ENCODE measurements at places on chromosomes 7 and 10.

DNA sequence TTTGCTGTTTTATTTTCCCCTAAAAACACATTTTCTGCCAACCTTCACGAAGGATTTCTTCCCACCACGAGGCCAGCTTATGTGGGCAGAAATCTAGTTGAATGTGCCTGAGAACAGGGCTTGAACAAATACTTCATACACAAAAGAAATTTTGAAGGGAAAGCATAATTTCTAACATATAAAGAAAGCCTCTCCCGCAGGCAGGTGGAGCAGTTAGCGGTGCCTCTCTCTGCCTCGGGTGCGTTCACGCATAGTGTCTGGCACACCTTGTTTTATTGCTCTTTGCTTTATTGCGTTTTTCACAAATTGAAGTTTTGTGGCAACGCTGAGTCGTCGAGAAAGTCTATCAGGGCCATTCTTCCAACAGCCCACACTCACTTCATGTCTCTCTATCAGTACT, 7.0 kb upstream of the CSGALNACT2 start:
- DNase-seq: no peak

DNA sequence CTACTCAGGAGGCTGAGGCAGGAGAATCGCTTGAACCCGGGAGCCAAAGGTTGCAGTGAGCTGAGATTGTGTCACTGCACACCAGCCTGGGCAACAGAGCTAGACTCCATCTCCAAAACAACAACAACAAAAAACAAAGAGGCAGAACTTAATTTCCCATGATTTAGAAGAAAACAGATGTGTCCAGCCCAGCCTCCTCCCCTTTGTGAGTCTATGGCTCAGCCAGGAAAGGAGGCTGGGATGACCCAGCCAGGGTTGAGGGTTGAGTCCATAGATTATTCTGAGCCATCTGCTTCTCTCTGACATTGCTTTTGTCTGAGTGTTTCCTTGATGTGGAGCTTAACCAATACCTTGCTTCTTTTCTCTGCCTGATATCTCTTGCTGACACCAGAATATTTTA, 994.1 kb downstream of the TYW1 start:
- no peak for DNase-seq

DNA sequence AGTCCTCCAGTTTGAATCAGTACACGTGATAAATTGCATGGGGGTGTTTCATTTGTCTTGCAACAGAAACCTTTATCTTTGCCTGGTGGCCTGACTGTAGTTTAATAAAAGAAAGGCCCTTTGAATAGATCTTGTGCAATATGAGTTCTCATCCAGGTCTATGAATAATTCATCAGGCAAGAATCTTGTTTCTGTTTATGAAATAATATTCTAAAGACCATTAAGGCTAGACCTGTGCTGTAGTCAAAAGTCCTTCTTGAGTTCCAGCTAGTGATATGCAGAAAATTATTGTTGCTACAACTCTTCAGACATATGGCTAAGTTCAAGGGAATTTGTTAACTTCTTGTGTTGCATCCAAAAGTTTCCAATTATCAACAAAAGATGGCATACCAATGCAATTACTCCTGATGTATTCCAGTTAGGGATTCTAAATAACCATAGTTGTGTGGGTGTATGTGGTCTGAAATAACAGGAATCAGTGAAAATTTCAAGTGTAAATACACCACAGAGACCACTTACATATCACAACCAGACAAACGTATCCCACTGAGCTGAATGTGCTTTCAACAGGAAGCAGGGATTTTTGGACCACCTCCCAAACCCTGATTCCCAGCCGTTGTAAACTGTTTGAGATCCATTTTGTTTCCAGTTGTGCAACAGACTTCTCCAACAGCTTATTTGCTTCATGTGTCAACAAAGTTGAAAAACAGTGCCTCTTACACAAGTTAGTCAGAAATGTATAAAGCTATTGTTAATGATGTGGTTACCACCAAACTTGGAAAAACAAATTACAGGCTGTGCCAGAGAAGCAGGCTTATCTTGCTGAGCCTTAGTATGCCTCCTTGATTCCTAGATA, 54.7 kb upstream of the BICC1 start:
- no peak for DNase-seq

DNA sequence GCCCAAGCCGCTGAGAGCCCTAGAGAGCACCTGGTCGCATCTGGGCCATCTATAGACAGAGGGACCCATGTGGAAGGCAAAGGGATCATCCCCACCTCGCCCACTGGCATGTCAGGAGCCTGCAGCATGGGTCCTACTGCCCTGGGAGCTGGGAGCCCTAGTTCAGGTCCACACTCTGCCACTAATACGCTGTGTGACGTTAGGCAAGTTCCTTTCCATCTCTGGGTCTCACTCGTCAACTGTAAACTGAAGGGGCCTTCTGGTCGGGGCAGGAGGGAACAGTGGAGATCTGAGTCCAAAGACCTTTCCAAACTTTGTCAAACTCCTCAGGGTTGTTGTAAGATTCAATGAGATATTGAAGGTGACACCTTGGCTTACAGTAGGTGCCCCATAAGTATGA, 23.4 kb downstream of the UNC5B start:
- DNase-seq: no peak

- DNase-seq: no peak
Observed at GRCh38 chr10:122446668-122447423, 7.6 kb upstream of the ARMS2 start.

DNA sequence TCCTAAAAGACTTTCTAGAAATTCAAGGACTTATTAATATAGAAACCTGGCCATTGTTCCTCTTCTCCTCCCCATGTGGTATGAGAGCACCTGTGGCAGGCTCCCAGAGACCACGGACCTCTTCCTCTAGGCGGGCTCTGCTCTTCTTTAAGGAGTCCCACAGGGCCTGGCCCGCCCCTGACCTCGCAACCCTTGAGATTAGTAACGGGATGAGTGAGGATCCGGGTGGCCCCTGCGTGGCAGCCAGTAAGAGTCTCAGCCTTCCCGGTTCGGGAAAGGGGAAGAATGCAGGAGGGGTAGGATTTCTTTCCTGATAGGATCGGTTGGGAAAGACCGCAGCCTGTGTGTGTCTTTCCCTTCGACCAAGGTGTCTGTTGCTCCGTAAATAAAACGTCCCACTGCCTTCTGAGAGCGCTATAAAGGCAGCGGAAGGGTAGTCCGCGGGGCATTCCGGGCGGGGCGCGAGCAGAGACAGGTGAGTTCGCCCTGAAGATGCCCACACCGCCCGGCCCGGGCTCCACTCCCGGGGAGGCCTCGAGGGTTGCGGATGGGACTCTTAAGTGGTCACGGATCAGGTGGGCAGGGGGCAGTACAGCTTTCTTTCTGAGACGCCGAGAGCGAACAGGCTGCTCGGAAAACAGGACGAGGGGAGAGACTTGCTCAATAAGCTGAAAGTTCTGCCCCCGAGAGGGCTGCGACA, at the start of gene SLC26A4:
Gene SLC26A4, plus strand, starts transcription at position 448 of the 700 bp plus-strand sequence. CDS start 814 bp downstream, outside the sequence.
- peak; percentile 25 for DNase-seq

GRCh38 chr7:75854233-75854632, 24.6 kb upstream of the RHBDD2 start:
- DNase-seq: no peak

DNA sequence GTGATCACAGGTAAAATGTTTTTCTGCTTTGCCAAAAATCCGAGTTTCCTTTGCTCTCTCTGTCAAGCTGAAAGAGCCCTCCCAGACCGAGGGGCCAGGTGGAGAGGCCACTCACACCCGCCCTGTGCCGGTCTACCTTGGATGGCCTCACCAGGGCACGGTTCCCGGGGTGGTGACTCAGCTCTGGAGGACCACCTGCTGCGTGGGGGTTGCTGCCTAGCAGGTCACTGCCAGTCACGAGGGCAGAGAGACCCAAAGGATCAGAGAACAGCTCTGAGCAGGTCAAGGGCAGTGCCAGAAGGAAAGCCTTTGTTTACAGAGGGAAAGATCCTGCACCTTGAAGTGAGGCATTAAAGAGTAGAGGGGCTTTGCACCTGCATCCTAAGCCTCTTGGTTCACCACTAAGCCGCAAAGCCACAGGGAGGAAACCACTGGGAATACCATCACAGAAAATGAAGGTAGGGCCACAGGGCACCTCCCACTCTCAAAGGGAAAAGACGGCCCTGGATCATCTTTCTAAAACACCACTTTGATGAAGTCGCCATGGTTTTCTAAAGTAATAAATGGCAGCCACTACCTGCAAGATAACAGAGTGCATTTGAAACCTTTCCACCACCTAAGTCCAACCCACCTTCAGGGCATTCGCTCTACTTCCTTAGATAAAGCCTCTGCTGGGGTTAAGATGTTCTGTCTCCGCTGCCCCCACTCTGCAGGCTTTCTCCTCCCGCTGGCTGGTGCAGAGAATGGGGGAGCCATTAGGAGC, 160.3 kb upstream of the KLF14 start:
- DNase-seq: no peak

- no peak for DNase-seq
Observed at GRCh38 chr10:29472301-29473086, 162.3 kb downstream of the SVIL start.

DNA sequence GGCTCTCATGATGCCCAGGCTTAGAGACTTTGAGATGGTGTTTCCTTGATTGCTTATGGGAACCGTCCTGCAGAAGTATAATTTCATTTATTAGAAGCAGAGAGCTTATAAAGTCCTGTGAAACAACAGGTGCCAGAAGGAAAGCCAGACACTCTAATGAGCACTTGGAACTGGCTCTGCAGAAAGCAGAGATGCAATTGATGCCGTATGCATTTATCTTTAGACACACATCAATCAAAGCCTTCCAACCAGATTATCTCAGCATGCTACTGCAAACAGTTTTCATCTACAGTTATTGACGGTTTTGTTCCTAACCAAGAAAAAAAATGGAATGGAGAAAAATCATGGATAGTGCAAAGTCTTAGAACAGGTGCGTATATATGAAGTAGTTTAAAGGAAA, 371.7 kb upstream of the PRKCQ start:
- DNase-seq: no peak

DNA sequence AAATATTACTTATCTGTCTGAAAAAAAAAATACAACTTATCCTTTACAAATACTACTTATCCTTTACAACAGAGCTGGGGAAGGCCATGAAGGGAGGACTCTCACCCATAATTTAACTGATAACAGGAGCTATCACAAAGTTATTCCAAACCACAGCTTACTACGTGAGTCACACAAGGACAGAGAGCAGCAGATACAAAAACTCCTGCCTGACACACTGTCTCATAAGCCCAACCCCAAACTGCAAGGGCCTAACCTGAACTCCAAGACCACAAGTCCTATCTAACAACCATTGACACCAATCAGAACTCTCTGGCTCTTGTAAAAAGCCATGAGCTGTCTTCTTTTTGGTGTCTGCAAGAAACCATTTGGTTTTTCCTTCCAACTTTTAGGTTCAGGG, 28.5 kb upstream of the CXCL12 start:
- no peak for DNase-seq

DNA sequence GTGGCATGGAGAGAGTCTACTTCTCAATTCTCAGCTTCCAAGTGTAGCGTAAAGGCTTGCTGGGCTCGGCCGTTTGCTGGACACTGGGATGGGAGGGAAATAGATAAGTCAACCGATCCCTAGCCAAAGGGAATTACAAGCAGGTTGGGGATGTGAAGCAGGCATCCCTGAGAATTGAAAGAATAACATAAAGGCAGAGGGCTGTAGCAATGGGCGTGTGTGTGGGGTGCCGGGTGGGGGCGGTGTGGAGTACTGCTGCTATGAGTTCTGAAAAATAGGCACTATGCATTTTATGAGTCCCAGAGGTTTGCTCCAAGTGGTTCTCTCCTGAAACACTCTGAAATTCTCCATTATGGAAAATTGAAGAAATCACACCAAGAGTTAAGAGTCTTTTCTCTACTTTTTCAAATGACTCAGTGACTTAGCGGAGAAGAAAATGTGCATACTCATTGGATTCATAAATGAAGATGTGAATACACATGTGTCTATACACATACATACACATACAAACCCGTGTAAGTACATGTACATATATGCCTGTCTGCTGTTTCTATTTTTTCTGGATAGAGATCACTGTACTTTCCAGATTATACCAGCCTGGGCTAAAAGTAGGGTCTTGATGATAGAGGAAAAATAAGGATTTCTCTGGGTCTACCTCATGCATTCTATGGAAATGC, 65.4 kb downstream of the ADRA2A start:
- DNase-seq: no peak

DNA sequence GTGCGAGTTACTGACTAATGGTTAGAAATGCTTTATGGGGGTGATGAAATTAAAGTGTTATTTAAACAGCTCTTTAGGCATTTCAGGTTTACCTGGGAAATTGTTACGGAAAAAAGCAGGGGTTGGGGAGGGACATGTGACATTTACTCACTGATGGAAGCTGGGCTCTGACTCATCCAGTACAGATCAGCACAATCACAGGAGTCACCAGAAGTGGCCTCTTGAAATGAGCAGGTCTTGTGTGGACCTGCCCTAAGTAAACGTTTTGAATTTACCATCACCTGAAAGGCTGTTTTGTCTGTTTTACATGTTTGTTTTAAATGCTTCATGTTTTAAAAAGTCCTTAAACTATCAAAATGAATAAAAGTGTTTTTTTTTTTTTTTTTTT, 2.3 kb downstream of the GLRX3 start:
- DNase-seq: no peak

GRCh38 chr7:155881471-155882350, 69.4 kb upstream of the SHH start:
- no peak for DNase-seq

DNA sequence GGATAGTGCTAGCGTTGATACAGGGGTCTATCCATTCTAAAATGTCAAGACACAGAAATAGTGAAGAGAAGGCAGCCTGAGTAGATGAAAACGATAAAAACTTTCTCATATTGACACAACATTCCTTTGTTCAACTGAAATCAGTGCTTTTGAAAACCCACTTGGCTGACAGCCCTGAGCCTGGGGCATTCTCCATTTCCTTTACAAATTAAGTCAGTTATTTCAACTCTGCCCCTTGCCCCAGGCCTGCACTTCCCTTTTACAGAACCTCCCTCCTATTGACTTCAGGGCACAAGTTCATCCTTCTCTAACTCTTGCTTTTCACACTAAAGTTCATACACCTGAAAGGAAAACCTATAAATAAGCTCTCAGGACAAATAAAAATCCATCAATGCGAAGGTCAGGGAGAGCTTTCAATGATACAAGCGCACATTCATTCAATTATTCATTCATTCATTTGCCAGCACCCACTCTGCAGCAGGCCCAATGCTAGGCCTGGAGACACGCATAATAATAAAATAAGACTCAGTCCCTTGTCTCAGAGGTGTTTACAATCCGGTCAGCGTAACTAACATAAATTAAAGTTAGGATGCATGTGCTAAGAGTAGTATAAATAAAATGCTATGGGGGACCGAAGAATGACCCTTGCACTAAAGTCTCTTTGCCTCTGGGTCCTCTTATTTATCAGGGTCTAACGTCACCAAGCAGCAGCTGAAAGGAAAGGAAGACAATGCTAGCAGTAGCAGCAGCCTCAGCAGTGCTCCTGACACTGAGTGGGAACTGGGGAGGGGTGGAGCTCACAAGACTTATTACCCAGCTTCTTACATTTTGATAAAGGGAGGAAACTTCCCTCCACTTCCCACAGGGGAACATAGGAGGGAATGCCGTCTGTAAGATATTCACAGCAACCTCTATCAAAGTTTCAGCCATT, 134.8 kb downstream of the PDE1C start:
- no peak for DNase-seq

GRCh38 chr10:122733931-122734665, 34.5 kb upstream of the C10orf120 start:
- no peak for DNase-seq
